Progenitor cell of endocrine pancreas (in vitro differentiated cells): ENCODE measurements at places on chromosomes 5 and 9. TPM values are rescaled to one million over a fixed set of nuclear protein-coding genes. Genes with fewer than 3 reads are reported as not detected.
A peak's percentile ranks its signal among the peaks of the same experiment; 100 is the strongest.

DNA sequence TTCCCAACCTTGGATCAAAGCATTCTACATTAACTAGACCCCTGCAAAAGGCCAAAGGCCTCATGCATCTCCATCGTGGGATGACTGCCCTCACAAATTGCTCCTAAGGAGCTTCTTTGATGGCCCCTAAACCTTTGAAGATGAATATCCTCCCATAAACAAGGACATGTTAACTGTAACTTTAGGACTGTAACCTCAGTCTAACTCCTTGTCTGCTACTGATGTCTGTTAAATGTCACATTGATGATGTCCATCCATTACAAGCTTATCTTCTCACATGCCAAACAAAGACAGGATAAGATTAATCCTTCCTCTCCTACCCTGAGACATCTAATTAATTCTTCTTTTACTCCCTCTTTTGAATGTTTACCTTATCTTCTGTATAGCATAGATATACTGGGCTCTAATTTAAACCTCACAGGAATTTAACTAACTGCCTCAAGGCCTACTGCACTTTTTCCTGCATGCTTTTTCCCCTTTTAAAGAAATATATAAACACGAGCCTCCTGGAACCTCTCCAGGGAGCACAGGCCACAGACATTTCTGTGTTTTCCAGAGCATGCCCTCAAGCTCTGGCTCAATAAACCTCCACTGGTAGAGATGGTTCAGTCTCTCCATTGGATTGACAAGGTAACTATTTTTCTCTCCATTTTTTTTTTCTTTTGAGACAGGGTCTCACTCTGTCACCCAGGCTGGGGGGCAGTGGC is 90.6 kb upstream of the SLC25A48 start:
- H3K4me1 ChIP-seq = peaks cover 6% of the 10 kb centered on the region
- H3K27ac ChIP-seq = no peak overlapping the region
- DNase-seq = no peak
- peaks cover 2% of the 10 kb centered on the region for H3K36me3 ChIP-seq
- no peaks in the 10 kb centered on the region for H3K27me3 ChIP-seq

DNA sequence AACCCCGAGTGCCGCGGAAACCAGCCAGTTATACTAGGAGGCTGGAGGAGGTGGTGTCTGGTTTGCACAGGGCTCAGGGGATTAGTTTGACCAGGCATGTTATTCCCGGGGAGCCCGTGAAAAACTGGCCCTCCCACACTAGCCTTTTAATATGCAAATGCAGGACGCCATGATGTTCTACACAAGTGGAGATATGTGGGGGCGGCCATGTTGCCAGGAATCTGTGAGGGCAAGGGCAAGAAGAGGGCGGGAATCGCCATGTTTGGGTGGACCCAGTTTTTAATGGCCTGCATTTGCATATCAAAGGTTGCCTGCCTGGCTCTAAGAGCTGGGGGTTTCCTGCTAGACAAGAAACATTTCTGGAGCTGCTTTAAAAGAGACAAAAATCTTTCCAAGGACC is 940.7 kb downstream of the CDH18 start:
- no peaks in the 10 kb centered on the region for H3K36me3 ChIP-seq
- no peak for DNase-seq
- no peaks in the 10 kb centered on the region for H3K27me3 ChIP-seq
- H3K4me1 ChIP-seq = no peaks in the 10 kb centered on the region
- no peak overlapping the region for H3K27ac ChIP-seq

DNA sequence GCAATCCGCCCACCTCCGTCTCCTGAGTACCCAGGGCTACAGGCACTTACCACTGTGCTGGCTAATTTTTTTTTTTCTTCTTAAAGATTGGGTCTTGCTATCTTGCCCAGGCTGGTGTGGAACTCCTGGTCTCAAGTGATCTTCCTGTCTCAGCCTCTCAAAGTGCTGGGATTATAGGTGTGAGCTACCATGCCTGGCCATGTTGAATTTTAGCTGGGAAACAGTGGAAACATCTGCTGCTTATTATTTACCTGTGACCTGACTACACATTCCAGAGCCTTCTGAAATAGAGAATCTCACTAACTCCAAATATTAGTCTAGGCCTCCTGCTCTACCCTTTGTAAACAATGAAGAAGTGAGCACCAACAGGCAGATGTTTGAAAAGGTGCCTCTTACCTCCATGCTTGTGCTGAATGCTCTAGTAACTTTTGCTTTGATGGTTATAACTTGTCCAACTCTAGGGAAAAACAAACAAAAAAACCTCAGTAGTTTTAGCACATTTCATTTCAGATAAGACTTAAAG is 22.5 kb downstream of the ACOT12 start:
- no peaks in the 10 kb centered on the region for H3K27me3 ChIP-seq
- no peak for DNase-seq
- no peak overlapping the region for H3K4me3 ChIP-seq
- H3K27ac ChIP-seq = peak overlapping the region; percentile 16
- no peaks in the 10 kb centered on the region for H3K36me3 ChIP-seq

- peaks cover 16% of the 10 kb centered on the region for H3K4me1 ChIP-seq
- H3K27ac ChIP-seq = no peak overlapping the region
- no peak for DNase-seq
- H3K36me3 ChIP-seq = peaks cover 8% of the 10 kb centered on the region
These were observed 101.9 kb downstream of the WDR41 start for GRCh38 chr5:77390221-77390620.

DNA sequence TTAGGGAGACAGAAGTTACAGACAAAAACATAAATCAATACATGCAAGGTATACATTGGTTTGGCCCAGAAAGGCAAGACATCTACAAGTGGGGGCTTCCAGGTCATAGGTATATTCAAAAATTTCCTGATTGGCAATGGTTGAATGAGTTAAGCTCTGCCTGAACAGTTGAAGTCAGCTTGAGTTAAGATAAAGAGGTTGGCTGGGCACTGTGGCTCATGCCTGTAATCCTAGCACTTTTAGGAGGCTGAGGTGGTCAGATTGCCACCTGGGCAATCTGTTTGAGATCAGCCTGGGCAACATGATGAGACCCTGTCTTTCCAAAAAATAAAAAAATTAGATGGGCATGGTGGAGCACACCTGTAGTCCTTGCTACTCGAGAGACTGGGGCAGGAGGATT is 16.3 kb downstream of the TMC1 start:
- peaks cover 1% of the 10 kb centered on the region for H3K36me3 ChIP-seq
- H3K4me1 ChIP-seq = peaks cover 6% of the 10 kb centered on the region
- H3K27ac ChIP-seq = no peak overlapping the region
- no peak for DNase-seq
- H3K27me3 ChIP-seq = no peaks in the 10 kb centered on the region

DNA sequence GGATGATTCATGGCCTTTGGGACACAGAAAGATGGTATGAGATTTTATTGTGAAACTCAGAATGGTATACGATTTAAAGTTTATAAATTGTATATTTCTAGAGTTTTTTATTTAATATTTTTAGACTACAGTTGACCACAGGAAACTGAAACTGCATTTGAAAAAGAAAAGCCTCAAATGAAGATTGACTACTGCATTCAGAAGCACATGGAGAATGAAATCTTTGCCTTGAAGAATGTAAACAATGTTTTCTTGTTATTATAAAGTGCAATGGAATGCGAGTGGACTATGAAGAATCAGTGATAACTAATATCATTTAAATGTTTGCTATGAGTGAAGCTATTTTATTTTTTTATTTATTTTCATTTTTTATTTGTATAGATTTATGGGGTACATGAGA is 169.1 kb upstream of the CDH18 start:
- no peaks in the 10 kb centered on the region for H3K36me3 ChIP-seq
- H3K27ac ChIP-seq = no peak overlapping the region
- H3K4me3 ChIP-seq = no peak overlapping the region
- H3K27me3 ChIP-seq = no peaks in the 10 kb centered on the region
- no peaks in the 10 kb centered on the region for H3K4me1 ChIP-seq
- no peak for DNase-seq

- no peaks in the 10 kb centered on the region for H3K27me3 ChIP-seq
- no peak overlapping the region for H3K27ac ChIP-seq
- no peaks in the 10 kb centered on the region for H3K4me1 ChIP-seq
- no peak for DNase-seq
- no peak overlapping the region for H3K4me3 ChIP-seq
- H3K36me3 ChIP-seq = no peaks in the 10 kb centered on the region
These were observed 63.5 kb upstream of the MOCS2 start for GRCh38 chr5:53173083-53173482.

GRCh38 chr5:6675784-6676491 is 37.3 kb upstream of the TENT4A start:
- no peak for DNase-seq
- peaks cover 18% of the 10 kb centered on the region for H3K36me3 ChIP-seq
- H3K27ac ChIP-seq = no peak overlapping the region
- no peaks in the 10 kb centered on the region for H3K4me1 ChIP-seq
- H3K27me3 ChIP-seq = peaks cover 3% of the 10 kb centered on the region

GRCh38 chr9:124593651-124594058 is 86.5 kb upstream of the NR5A1 start:
- H3K27me3 ChIP-seq = no peaks in the 10 kb centered on the region
- H3K4me3 ChIP-seq = peak overlapping the region; percentile 74
- peaks cover 72% of the 10 kb centered on the region for H3K4me1 ChIP-seq
- peak overlapping the region; percentile 97 for H3K27ac ChIP-seq

- DNase-seq = peak; percentile 67
- peaks cover 5% of the 10 kb centered on the region for H3K27me3 ChIP-seq
- no peak overlapping the region for H3K4me3 ChIP-seq
- H3K36me3 ChIP-seq = no peaks in the 10 kb centered on the region
- H3K4me1 ChIP-seq = peaks cover 19% of the 10 kb centered on the region
- H3K27ac ChIP-seq = no peak overlapping the region
These were observed 19.8 kb upstream of the NSD1 start for GRCh38 chr5:177113566-177114424.

- DNase-seq = no peak
- H3K27me3 ChIP-seq = no peaks in the 10 kb centered on the region
- no peak overlapping the region for H3K27ac ChIP-seq
- H3K4me1 ChIP-seq = peaks cover 8% of the 10 kb centered on the region
- no peak overlapping the region for H3K4me3 ChIP-seq
- H3K36me3 ChIP-seq = peaks cover 5% of the 10 kb centered on the region
These were observed 95.3 kb upstream of the RASGRF2 start for GRCh38 chr5:80864706-80865435.

- peak overlapping the region; percentile 23 for H3K4me3 ChIP-seq
- peaks cover 53% of the 10 kb centered on the region for H3K4me1 ChIP-seq
- H3K27me3 ChIP-seq = no peaks in the 10 kb centered on the region
- H3K36me3 ChIP-seq = peaks cover 10% of the 10 kb centered on the region
- peak overlapping the region; percentile 85 for H3K27ac ChIP-seq
- DNase-seq = no peak
These were observed 10.3 kb downstream of the WWC1 start for GRCh38 chr5:168301593-168302390.

- H3K36me3 ChIP-seq = peaks cover 4% of the 10 kb centered on the region
- no peak for DNase-seq
- H3K27ac ChIP-seq = no peak overlapping the region
- no peak overlapping the region for H3K4me3 ChIP-seq
- peaks cover 2% of the 10 kb centered on the region for H3K4me1 ChIP-seq
These were observed 23.2 kb downstream of the DOCK8 start for GRCh38 chr9:237858-238345.

DNA sequence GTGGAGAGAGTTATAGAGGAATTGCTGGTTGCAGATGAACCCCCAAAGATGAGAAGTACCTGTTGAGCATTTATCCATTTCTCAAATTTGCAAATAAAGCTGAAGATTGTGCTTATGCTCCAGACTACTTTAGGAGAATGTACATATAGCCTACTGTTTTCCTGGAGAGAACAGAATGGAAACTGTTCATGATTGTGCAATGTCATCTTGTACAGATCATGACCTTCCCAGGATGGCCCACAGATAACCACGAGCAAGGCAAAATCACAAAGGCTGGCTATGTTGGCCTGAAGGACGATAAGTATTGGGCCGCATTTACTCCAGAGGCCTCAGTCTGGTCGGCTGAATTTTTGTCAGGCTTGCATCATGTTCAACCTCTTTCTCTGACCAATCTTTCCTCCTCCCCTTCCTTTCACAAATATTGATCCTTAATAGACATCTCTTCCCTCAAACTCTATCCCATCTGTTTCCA is 28.5 kb upstream of the RICTOR start:
- DNase-seq = no peak
- no peak overlapping the region for H3K4me3 ChIP-seq
- H3K36me3 ChIP-seq = no peaks in the 10 kb centered on the region
- no peak overlapping the region for H3K27ac ChIP-seq
- H3K4me1 ChIP-seq = no peaks in the 10 kb centered on the region

DNA sequence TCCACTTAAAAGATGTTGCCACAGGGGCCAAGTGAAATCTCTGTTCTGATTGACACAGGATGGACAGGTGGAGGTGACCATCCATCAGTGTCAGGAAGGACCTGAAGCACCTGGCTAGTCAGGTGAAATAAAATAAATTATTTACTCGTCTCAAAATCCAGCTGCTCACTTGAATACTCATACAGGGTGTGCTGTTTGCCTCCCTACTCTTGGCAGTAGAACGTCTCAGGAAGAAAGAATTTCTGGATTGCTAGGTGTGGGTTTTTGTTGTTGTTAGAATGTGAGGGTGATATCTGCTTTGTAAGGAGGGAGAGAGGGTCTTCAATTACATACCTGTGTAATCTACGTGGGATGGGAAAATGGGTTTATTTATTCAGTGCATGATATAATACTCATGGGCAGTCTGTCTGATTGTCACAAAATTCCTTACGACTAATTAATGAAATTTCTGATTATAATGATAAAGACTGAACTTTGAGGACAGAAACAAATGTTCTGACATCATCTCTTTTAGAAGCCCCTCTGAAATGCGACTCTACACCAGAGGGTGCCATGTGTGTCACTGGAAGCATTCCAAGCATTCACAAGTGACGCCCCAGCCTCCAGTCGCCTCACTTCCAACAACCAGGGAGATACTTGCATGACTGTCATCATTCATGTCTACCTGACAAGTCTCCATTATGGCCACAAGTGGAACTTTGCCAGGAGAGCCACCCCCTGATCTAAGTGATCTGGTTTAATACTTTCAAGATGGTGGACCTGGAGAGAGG is 218.4 kb downstream of the GAPVD1 start:
- peaks cover 31% of the 10 kb centered on the region for H3K4me1 ChIP-seq
- DNase-seq = no peak
- no peaks in the 10 kb centered on the region for H3K27me3 ChIP-seq
- no peak overlapping the region for H3K4me3 ChIP-seq
- peaks cover 16% of the 10 kb centered on the region for H3K36me3 ChIP-seq

- no peaks in the 10 kb centered on the region for H3K4me1 ChIP-seq
- DNase-seq = no peak
- H3K27ac ChIP-seq = peak overlapping the region; percentile 3
These were observed 131.4 kb upstream of the MAN2A1 start for GRCh38 chr5:109558364-109558763.

GRCh38 chr5:75656311-75657003 is 45.2 kb downstream of the ANKDD1B start:
- DNase-seq = no peak
- H3K36me3 ChIP-seq = no peaks in the 10 kb centered on the region
- no peaks in the 10 kb centered on the region for H3K27me3 ChIP-seq
- no peaks in the 10 kb centered on the region for H3K4me1 ChIP-seq

The FBN2 gene
- 6.6 and 16.3 TPM in 2 replicates for total RNA-seq

The GMCL2 gene
- total RNA-seq = not detected in 2 replicates

The IER5L gene
- total RNA-seq = 21.8 and 22.6 TPM in 2 replicates

The SPIN1 gene
- 151 and 154 TPM in 2 replicates for total RNA-seq

The C5orf58 gene
- not detected in 2 replicates for total RNA-seq

The ZBTB34 gene
- 21.5 TPM in 2 replicates for total RNA-seq
